ENCODE measurements at places on chromosomes 4 and X.
A peak's percentile ranks its signal among the peaks of the same experiment; 100 is the strongest.

DNA sequence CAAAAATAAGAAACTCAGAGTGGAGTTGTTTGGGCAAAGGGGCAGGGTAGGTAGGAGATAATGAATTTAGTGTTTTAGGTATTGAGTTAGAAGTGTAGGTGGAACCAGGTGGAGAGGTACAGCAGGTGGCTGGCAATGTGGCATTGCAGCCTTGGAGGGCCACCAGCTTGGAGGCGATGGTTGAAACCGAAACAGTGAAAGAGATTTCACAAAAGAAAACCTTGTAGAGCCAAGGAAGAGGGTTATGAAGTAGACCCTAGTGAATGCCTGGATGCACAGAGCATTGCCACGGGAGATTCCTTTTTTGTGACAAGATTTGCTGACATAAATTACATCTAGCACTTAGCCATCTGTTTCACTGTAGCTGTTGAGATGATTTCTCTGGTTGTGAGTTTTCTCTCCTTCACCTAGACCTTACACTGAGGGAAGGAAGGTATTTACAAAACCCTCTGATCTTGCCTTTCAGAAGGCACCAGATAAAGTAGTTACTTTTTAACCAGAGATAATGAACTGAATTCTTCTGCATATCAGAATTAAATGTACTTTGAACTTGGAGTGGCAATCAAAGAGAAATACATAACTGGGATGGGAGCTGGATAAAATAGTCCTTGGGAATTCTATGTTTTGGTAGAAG lies 104.1 kb upstream of the CASK start:
- DNase-seq = no peak

- DNase-seq = no peak
These were observed 95.2 kb upstream of the NAP1L5 start for GRCh38 chr4:88792821-88793220.

DNA sequence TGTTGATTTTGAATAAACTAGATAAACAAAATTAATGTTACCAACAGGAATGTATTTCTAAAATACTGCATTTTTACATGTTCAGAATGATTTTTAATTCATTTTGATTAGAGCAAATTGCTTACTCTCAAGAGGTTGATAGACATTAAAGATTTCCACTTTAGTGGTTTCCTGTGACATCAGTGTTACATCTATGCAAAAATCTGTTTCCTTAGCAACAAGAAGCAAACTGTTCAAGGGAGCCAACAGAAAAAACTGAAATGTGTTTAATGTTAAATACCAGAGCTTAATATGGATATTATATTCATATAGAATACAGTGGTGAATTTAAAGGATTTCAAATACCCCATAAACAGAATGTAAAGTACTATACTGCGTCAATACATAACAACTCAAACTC lies 277.8 kb downstream of the GABRG1 start:
- no peak for DNase-seq

- peak; percentile 5 for DNase-seq
These were observed 100.1 kb downstream of the REPS2 start for GRCh38 chrX:17046478-17047097.

DNA sequence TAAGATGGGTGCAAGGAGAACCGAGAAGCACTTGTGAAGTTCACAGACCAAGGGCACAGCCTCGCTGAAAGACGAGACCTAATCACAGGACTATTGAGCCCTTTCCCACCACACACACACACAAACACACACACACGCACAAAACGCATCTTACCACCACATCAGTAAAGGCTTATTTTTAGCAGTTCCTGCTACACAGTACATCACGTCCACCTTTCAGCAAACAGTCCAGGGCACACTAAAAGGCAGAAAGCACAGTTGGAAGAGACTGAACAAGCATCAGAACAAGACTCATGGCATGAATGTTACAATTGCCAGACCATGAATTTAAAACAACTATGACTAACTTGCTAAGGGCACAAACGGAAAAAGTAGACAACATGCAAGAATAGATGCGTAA lies 83.6 kb upstream of the MAPK10 start:
- DNase-seq = no peak

DNA sequence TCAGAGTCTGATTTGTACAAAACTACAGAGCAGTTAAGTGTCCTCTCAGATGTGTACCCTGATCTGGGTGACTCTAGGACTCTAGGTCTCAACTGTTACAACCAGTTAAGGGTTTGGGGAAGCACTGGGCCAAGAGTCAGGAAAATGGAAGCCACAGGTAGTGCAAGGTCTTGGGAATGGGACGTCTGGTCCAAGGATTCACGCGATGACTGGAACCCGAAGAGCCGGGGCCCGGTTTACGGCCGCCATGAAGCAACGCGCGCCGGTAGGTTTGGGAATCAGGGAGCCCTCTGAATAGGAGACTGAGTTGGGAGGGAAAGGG lies 321 bp upstream of the HPRT1 start:
- no peak for DNase-seq

DNA sequence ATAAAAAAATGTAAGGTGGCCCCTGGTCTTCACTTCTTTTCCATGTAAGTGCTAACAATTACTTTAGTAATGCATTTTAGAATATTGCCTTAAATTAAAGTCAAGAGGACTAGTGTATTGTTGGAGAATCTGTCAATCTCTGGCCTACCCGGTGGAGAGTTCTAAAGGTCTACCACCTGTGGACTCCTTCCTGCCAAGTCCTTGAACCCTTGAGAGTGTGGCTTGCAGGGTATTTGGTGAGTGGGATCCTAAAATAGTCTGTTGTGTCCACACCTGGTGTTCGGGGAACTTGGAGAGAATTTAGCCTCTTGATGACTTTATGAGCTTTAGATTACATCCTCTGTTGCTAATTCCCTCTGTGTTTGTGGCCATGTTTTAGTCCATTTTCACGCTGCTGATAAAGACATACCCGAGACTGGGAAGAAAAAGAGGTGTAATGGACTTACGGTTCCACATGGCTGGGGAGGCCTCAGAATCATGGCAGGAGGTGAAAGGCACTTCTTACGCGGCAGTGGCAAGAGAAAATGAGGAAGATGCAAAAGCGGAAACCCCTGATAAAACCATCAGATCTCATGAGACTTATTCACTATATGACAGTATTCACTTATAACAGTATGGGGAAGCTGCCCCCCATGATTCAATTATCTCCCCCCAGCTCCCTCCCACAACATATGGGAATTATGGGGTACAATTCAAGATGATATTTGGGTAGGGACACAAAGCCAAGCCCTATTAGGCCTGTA lies 23.8 kb downstream of the DDIT4L start:
- DNase-seq = no peak

GRCh38 chr4:40462326-40462725 lies 127.2 kb downstream of the CHRNA9 start:
- DNase-seq = no peak

DNA sequence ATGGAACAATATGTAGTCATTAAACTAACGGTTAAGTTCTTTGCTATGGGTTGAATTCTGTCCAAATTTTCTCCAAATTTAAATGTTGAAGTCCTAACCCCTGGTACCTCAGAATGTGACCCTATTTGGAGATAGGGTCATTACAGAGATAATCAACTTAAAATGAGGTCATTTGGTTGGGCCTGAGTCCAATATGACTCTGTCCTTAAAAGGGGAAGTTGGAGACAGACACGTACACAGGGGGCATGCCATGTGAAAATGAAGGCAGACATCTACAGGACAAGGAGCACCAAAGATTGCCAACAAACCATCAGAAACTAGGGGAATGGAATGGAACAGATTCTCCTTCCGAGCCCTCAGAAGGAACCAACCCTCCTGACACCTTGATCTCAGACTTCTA lies 492.0 kb upstream of the FTHL17 start:
- no peak for DNase-seq

- DNase-seq = no peak
These were observed 753.7 kb upstream of the AMOT start for GRCh38 chrX:113594123-113594841.

GRCh38 chr4:137693641-137694040 lies 161.3 kb upstream of the PCDH18 start:
- no peak for DNase-seq

DNA sequence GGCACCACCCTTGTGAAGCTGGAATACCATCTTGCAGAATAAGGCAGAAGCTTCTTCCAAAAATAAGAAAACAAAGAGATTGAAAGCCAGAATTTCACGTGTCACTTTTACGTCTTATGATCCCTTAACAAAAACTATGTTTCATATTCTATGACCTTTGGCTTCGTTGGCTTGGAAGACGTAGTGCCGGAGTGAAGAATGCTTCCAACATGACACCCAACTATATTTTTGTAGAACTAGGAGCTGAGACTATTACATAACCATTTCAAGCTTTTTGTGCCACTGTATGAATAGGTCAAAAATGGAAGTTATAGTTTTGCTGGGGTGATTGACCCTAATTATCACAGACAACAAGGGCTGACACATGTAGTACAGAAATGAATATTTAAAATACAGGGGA lies 996.2 kb downstream of the ADGRL3 start:
- DNase-seq = no peak

GRCh38 chr4:158811704-158812103 lies 42.9 kb downstream of the FNIP2 start:
- no peak for DNase-seq

- no peak for DNase-seq
These were observed 62.5 kb upstream of the GPR174 start for GRCh38 chrX:79081895-79082512.

GRCh38 chrX:77299549-77299948 lies 147.6 kb upstream of the FGF16 start:
- DNase-seq = no peak

DNA sequence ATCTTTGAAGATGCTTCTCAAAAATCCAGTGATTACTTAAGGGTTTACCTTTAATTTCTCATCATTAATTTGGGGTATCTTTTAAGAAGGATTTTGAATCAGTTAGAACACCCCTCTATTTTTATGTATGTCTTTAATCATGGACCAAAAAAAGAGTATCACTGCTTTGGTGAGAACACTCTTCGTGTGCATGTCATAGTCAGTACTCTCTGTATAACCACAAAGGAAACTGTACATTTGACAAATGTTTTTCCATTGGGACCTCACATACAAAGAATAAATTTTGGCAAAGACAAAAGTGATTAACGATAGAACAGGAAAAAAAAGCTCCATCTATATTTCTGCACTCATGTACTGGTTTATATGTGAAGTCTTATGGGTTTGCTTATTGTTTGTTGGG lies 31.3 kb downstream of the FAM241A start:
- DNase-seq = no peak

DNA sequence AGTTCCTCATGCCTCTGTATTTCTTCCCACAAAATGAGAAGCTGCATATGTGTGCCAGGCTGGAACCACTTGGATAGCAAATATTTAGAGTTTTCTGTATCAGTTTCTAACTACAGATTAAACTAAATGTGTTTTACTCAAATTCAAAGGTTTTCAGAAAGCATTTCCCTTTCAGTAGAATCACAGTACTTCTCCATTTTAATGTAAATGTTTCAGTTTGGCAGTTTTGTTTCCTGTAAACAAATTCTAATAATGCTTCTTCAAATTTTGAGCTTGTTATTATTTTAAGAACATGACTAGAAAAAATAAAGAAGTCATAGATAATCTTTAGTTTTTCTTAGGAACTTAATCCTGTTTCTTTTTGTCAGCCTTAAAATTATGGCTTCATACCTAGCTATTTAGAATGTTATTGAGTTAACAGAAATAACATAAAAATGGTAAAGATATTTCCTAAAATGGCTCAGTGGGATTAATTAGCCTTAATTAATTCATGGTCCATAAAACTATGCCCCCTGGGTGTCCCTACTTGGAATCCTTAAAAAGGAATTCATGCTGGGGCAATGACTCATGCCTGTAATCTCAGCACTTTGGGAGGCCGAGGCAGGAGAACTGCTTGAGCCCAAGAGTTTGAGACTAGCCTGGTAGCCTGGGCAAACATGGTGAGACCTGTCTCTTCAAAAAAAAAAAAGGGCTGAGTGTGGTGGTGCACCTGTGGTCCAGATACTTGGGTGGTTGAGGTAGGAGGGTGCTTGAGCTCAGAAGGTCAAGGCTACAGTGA lies 83.8 kb upstream of the GPR34 start:
- no peak for DNase-seq

DNA sequence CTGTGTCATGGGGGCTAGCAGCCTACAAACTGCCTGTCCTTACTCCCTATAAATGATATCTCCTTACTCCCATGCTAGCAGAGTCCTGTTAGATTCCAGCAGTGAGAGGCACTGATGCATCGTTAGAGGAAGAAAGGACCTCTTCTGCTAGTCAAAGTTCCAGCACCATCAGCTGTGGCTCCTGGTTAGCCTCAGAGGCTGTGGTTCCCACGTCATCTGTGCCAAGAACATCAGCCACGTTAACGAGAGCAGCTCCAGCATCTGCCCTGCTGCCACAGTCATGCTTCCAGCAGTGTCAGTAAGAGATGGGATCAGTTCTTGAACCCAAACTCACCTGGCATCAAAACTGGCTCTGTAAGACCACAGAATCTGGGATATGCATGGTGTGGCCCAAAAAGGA lies 88.5 kb downstream of the SLC2A9 start:
- DNase-seq = no peak

GRCh38 chr4:103719105-103719829 lies 518 bp downstream of the TACR3 start:
- no peak for DNase-seq

DNA sequence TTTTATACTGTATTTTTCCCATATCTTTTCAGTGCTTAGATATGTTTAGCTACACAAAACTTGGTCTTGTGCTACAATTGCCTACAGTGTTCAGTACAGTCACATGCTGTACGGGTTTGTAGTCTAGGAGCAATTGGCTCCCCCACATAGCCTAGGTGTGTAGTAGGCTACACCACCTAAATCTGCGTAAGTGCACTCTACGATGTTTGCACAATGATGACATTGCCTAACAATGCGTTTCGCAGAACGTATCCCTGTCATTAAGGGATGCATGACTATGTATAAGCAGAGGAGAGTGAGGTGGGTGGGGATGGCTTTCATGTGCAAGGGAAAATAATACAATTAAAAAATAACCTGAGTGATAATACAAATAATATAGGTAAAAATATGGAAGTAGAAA lies 131.4 kb downstream of the GBA3 start:
- no peak for DNase-seq

- DNase-seq = no peak
These were observed 249.8 kb upstream of the MAD2L1 start for GRCh38 chr4:120316416-120316815.

GRCh38 chr4:53841711-53842110 lies 222.7 kb downstream of the CHIC2 start:
- no peak for DNase-seq

GRCh38 chr4:180665481-180665880 lies 1577.7 kb upstream of the TENM3 start:
- DNase-seq = no peak

- DNase-seq = no peak
These were observed 19.9 kb upstream of the CLDN34 start for GRCh38 chrX:9947131-9947794.

GRCh38 chrX:108091878-108092291 lies 307 bp downstream of the ATG4A start:
- peak; percentile 9 for DNase-seq

GRCh38 chrX:105347373-105347772 lies 126.9 kb upstream of the TEX13A start:
- no peak for DNase-seq

GRCh38 chr4:67922697-67923096 lies 38.9 kb upstream of the TMPRSS11D start:
- DNase-seq = no peak
